Central memory CD4-positive, alpha-beta T cell (primary cell): ENCODE measurements at places on chromosomes 6 and 20.

GRCh38 chr20:63451821-63452220, 20.6 kb downstream of the KCNQ2 start:
- DNase-seq: no peak

GRCh38 chr6:130035211-130035610, 16.8 kb downstream of the L3MBTL3 start:
- no peak for DNase-seq

DNA sequence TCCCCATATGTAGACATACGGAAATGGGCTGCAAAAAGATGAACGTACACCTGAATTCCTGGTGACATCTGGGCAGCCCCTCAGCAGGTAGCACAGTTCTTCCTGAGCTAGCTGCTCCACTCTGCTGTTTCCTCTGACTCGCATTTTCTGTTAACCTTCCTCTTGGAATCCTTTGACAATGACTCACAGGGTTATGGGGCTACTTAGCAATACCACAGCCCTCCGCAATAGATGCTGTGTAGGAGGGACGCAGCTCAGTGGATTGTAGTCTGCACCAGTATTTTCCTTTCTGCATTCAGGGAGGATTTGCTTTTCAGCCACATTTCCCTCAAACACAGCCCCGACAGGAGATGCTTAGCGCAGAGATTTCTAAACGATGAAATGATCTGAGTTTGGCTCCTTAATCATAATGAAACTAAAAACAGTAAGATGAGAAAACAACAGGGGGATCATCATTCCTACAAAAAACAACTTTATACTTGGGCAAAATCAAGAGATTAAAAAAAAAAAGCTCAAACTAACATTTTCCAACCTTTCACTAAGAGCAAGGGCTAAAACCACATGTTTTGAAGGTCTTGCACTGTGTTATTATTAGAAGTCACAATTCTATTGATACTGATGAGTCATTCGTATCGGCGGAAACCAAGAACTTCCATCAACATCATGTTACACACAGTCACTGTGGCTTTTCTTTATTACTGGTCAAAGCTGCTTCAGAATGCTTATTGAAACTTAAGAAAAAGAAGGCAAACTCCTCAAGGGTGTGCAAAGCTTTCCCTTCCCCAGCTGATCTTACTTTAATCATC, 12.2 kb downstream of the BACH2 start:
- peak; percentile 34 for DNase-seq

DNA sequence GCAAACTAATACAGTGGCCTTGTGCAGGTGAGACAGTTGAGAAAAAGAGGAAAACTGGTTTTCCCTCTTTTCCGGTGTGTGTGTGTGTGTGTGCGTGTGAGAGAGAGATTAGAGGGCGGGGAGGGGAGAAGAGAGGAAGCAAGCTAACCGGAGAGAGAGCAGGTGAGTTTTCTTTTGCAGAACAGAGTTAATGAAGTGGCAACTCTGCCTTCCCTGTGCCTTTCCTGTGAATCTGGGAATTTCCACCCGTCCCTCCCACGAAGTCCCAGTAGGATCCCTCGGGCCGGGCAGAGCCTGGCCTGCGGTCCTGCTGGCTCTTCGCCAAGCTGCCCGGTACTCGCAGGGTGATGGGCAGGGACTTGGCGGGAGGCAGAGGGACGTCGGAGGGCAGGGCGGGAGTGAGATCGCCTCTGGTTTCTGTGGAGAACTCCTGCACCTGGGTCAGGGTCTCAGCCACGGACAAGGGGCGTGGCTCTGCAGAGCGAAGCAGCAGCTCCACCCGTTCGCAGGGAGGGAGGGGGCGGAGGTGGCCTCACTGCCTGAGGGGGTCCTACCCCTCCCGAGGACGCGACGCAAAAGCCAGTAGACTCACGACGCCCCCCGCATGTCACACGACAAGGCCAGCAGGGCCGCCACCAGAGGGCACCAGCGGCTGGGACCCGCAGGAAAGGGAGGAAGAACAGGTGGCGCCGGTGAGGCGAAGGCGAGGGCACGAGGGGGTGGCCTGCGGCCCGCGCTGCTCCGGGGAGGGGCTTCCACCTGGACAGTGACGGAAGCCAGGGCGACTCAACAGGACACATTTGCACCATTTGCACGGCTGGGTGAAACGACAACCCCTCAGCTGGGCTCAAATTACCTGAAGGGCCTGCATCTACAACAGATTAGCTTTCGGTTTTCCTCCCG, 51.2 kb upstream of the RNF182 start:
- DNase-seq: peak; percentile 50

- no peak for DNase-seq
Measured at GRCh38 chr6:35076997-35077712, 64.0 kb downstream of the TCP11 start.

DNA sequence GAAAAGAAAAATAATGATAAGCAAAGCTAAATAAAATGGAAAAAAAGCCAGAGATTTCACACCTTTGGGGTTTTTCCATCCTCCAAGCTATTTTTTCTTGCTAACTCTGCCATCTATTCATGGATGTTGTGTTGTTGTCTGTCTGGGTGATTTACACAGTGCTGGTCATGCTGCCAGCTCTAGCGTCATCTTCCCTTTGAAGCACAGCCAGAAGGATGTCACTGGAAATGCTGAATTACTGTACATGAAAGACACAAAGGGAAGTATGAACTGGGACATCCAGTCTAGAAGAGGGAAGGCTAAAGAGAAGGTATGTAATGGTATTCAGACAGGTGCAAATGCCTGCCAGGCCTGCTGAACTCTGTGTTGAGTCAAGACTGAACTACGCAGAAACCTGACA, 241.9 kb upstream of the STXBP5 start:
- DNase-seq: no peak

GRCh38 chr6:56739836-56740815, 97.4 kb upstream of the DST start:
- no peak for DNase-seq

DNA sequence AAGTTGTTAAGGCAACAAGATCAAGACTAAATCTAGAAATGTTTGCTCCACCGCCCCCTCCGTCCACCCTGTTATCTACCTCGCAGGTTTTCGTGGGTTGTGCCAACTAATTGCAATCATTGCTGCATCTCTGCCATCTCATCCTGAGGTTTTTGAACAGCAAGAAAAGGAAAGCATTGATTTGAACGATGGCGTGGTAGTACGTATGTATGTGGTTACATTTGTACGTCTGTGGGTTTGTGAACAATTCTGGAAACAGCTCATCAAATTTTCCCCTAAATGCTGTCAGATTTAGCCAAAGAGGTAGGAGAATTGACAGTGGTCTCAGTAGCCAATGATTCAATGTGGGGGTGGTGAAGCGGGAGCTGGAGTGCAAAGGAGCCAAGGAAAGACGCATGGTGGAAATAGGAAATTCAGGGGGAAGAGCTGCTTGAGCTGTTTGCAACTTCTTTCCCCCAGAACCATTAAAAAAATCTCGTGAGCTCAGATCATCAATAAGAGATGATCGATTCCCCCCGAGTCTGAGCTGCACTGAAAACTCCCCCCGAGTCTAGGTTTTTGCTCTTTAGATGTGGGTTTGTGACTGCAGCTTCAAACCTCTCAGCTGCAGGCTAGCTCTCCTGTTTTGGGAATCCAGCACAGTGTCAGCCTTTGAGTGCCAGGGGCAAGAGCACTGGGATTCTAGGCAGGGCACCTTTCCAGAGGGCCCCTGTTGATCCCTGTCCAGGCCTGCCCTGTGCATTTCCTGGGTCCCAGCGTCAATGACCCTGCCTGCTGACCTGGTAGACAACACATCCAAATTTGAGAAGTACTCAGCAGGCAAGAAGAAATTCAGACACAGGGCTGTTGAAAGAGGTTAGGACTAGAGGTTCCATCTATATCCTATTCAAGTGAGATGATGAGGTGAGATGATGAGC, 72.6 kb upstream of the LY86 start:
- DNase-seq: peak; percentile 47

GRCh38 chr6:70315079-70315751, 12.3 kb upstream of the COL9A1 start:
- DNase-seq: no peak

DNA sequence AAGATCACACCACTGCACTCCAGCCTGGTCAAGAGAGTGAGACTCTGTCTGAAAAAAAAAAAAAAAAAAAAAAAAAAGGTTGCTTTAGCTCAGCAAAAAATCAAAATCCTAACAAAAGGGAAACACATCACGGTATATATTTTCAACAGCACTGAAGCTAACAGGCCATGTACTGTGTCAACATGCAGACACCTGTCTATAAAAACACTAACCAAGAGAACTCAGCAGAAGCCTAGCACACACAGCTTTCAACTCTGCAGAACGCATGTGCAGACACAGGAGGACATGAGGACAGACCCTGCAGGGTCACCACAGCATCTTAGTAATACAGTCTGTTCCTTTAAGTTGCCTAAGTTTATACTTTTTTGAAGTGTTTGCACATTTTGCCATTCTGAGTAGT, 13.5 kb downstream of the NINL start:
- DNase-seq: no peak
